ENCODE measurements at places on chromosomes 2 and 18. TPM values are rescaled to one million over a fixed set of nuclear protein-coding genes. Genes with fewer than 3 reads are reported as not detected.

Gene GALM
- 12.4 TPM for total RNA-seq

Gene DUSP19
- 1.0 TPM for total RNA-seq

GRCh38 chr2:121429119-121429903 lies 101.4 kb upstream of the RNU4ATAC start:
- H3K4me3 ChIP-seq, result no peak overlapping the region
- H3K27ac ChIP-seq, result no peak overlapping the region
- H3K4me1 ChIP-seq, result no peaks in the 10 kb centered on the region
- no peaks in the 10 kb centered on the region for H3K27me3 ChIP-seq
- H3K36me3 ChIP-seq, result peaks cover 54% of the 10 kb centered on the region
- DNase-seq, result no peak

Gene ELAC1
- 10.0 TPM for total RNA-seq

DNA sequence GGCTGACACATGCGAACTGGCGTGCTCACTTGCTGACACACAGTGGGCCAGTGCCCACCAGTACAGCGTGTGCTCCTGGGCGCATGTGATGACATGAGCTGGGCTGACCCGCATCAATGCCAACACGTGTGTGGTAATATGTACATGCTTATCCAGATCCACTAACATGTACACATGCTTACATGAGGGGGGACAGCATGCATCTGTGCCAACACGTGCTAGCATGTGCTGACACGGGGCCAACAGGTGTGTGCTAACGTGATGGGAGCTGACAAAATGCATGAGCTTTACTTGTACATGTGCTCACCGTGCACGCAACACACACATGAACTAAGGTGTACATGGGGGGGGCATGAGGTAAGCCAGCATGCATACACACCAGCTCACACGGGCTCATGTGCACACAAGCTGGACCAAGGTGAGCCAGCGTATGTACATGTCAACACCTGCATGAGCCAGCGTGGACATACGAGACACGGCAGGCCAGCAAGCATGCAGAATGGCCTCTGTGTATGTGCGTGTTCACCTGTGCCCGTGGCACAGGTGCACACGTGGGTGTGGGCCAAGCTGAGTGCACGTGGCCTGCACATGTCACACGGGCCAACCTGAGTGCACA lies 28.5 kb downstream of the GPC1 start:
- H3K27ac ChIP-seq, result no peak overlapping the region
- no peak for DNase-seq
- H3K27me3 ChIP-seq, result no peaks in the 10 kb centered on the region
- no peaks in the 10 kb centered on the region for H3K36me3 ChIP-seq
- no peak overlapping the region for H3K4me3 ChIP-seq
- H3K4me1 ChIP-seq, result no peaks in the 10 kb centered on the region

- H3K27me3 ChIP-seq, result no peaks in the 10 kb centered on the region
- no peak for DNase-seq
- H3K27ac ChIP-seq, result no peak overlapping the region
- H3K36me3 ChIP-seq, result no peaks in the 10 kb centered on the region
- no peaks in the 10 kb centered on the region for H3K4me1 ChIP-seq
- no peak overlapping the region for H3K4me3 ChIP-seq
These were observed 1080.0 kb downstream of the DSC3 start for GRCh38 chr18:29962579-29962978.

DNA sequence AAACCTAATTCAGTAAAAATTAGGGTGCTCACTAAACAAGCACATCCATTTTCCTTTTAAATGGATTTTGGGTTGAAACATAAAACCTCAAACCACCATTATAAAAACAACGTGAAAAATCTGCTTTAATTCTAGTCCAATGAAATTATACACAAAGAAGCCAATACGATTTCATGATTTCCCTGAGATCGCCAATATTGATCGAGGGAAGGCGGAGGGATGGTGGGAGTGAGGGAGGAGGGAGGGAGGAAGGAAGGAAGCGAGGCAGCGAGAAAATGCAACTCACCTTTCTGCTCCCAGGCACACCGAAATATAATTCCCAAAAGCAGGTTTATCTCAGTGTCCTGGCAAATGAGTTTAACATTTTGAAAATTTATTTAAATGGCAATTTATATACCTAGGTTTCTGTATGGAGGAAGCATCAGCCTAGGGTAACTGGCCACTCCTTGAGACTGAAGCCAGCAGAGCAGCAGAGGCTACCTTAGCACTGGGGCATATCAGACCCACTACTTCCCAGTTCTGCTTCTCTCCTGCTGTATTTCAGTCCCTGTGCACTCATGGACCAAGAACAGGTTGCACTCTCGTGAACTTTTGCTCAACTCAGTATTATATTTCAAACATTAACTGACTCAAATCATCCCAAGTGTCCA lies 2.3 kb upstream of the ONECUT2 start:
- DNase-seq, result no peak
- no peaks in the 10 kb centered on the region for H3K36me3 ChIP-seq
- H3K27ac ChIP-seq, result no peak overlapping the region
- peaks cover 85% of the 10 kb centered on the region for H3K27me3 ChIP-seq

GRCh38 chr2:73176205-73176880 lies 26.0 kb upstream of the NOTO start:
- peak overlapping the region; percentile 50 for H3K4me3 ChIP-seq
- peaks cover 10% of the 10 kb centered on the region for H3K27me3 ChIP-seq
- H3K36me3 ChIP-seq, result no peaks in the 10 kb centered on the region
- H3K4me1 ChIP-seq, result peaks cover 30% of the 10 kb centered on the region
- DNase-seq, result peak; percentile 20

GRCh38 chr2:148719941-148720436 lies 75.4 kb downstream of the EPC2 start:
- H3K4me3 ChIP-seq, result no peak overlapping the region
- peaks cover 14% of the 10 kb centered on the region for H3K4me1 ChIP-seq
- H3K36me3 ChIP-seq, result no peaks in the 10 kb centered on the region
- H3K27me3 ChIP-seq, result no peaks in the 10 kb centered on the region
- H3K27ac ChIP-seq, result no peak overlapping the region
- DNase-seq, result no peak

DNA sequence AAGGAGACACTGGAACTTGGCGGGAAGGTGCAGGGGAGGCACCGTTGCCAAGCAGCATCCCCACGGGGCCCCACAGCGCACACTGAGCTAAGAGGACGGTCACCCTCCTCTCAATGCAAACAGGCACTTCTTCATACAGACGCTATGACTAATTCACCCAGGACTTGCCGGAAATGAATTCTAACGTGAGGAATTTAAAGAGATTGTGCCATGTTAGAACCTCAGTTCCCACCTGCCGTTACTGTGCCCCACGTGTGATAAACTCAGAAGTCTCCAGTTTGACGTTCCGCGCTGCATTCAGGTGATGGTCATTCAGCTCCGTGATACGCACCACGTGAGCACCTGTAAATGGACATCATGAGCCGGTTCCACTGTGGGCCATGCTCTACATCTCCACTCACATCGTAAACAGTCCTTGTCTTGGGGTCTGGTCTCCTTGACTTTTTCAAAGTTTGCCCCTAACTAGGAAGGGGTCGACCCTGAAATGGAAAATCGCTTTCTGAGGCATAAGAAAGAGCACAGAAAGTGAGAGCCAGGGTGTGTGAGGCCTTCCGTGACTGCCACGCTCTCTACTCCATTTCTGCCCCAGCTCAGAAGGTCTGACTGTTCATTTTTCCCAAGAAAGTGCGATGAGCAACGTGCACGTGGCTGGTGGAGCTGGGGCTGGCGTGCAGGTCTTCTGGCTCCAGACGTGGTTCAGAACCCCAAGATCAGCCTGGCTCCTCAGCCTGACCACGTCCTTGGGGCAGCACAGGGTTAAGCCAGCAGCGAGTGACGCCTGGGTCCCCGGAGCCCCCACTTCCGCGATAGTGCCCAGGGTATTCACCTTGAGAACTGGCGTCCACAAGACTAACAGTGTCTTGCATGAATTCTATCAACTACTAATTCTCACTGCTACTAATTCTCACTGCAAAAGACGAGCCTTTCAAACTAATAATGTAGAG lies 35.1 kb downstream of the TMEM18 start:
- no peaks in the 10 kb centered on the region for H3K36me3 ChIP-seq
- H3K4me1 ChIP-seq, result no peaks in the 10 kb centered on the region
- H3K4me3 ChIP-seq, result no peak overlapping the region
- DNase-seq, result no peak

Gene NYAP2
- not detected for total RNA-seq

- H3K36me3 ChIP-seq, result no peaks in the 10 kb centered on the region
- peaks cover 15% of the 10 kb centered on the region for H3K27me3 ChIP-seq
- no peak overlapping the region for H3K4me3 ChIP-seq
- H3K27ac ChIP-seq, result no peak overlapping the region
These were observed 691 bp upstream of the THSD7B start for GRCh38 chr2:136764452-136765255.

Gene LTBP1
- 3.5 TPM for total RNA-seq

- no peaks in the 10 kb centered on the region for H3K27me3 ChIP-seq
- no peak for DNase-seq
- no peak overlapping the region for H3K27ac ChIP-seq
- H3K4me1 ChIP-seq, result no peaks in the 10 kb centered on the region
These were observed 168.4 kb upstream of the THUMPD2 start for GRCh38 chr2:39947294-39948015.

Gene PPM1B
- total RNA-seq, result 98.8 TPM

DNA sequence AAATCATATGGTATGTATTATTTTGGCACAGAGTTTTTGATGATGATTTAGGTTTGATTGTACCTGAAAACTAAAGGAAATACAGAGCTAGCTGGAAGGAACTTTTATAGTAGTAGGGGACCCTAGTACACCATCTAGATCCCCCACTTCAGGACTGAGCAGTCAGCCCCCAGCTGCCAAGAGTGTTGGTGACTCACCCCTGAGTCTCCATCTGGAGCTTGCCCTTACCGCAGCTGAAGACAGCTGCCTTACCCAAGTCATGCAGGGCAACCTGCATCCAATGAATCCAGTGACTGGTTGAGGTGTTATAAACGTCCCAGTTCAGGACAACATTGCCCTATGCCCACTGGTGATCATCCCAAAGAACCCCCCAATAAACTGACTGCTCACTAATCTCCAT lies 15.3 kb downstream of the PMS1 start:
- no peak overlapping the region for H3K27ac ChIP-seq
- no peak for DNase-seq
- H3K36me3 ChIP-seq, result peaks cover 39% of the 10 kb centered on the region
- H3K27me3 ChIP-seq, result no peaks in the 10 kb centered on the region

DNA sequence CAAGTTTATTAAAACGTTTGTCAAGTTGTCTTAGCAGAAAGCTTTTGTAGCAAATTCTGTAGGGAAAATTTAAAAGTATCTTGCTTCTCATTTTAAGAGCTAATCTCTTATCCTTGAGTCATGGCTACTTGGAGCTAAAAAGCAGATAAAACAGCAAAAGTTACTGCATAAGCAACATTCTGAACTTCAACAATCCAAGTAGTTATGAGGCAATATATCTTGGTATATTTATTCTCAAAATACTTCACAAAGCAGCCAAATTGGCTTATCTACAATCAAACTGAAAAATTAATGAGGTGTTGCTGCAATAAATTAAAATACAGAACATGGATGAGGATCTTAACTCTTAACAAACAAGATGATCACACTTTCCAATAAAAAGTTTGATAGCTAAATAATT lies 306.5 kb downstream of the PIEZO2 start:
- no peaks in the 10 kb centered on the region for H3K27me3 ChIP-seq
- no peak overlapping the region for H3K27ac ChIP-seq
- H3K4me3 ChIP-seq, result no peak overlapping the region
- H3K36me3 ChIP-seq, result no peaks in the 10 kb centered on the region
- H3K4me1 ChIP-seq, result no peaks in the 10 kb centered on the region
- no peak for DNase-seq

- peaks cover 8% of the 10 kb centered on the region for H3K36me3 ChIP-seq
- no peaks in the 10 kb centered on the region for H3K27me3 ChIP-seq
These were observed 259.8 kb downstream of the STK39 start for GRCh38 chr2:167987558-167987957.

Gene NEUROD1
- not detected for total RNA-seq

Gene DPP10
- total RNA-seq, result not detected

DNA sequence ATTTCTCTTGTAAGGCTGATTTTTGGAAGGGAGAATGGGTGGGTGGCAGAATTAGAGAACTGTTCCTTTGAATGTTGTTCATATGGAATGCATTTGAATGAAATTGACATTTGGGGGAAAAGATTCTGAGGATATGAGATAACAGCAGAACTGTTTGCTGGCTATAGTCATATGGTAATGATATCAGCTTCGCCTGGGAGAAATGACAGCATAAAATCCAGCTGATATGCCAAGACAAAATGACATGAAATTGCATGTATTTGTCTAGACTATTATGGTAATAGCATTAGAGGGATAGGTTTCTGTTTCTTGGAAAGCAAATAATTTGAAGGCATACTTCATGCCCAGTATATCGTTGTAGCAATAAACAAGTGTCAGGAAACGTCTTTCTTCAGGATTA lies 150.8 kb upstream of the SPATS2L start:
- no peaks in the 10 kb centered on the region for H3K36me3 ChIP-seq
- no peaks in the 10 kb centered on the region for H3K4me1 ChIP-seq
- no peak overlapping the region for H3K27ac ChIP-seq
- H3K27me3 ChIP-seq, result no peaks in the 10 kb centered on the region

DNA sequence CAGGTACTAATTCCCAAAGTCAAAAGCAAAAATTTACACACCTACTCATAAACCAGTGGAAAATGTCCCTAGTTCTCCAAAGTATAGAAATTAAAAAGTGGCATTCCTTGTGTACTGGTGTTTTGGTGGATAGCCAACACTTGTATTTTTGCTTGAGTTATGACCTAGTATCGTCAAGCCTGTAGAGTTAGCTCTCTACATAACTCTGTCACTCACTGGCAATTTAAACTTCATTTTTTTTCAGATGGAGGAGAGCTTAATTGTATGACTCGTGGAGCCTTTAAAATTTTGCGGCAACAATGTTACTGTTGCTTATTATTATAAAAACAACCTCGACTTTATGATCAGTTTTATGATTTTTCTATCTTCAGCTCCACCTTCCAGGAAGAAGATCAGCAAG lies 58.7 kb downstream of the ITGB6 start:
- no peaks in the 10 kb centered on the region for H3K36me3 ChIP-seq
- H3K4me1 ChIP-seq, result no peaks in the 10 kb centered on the region
- H3K4me3 ChIP-seq, result no peak overlapping the region

DNA sequence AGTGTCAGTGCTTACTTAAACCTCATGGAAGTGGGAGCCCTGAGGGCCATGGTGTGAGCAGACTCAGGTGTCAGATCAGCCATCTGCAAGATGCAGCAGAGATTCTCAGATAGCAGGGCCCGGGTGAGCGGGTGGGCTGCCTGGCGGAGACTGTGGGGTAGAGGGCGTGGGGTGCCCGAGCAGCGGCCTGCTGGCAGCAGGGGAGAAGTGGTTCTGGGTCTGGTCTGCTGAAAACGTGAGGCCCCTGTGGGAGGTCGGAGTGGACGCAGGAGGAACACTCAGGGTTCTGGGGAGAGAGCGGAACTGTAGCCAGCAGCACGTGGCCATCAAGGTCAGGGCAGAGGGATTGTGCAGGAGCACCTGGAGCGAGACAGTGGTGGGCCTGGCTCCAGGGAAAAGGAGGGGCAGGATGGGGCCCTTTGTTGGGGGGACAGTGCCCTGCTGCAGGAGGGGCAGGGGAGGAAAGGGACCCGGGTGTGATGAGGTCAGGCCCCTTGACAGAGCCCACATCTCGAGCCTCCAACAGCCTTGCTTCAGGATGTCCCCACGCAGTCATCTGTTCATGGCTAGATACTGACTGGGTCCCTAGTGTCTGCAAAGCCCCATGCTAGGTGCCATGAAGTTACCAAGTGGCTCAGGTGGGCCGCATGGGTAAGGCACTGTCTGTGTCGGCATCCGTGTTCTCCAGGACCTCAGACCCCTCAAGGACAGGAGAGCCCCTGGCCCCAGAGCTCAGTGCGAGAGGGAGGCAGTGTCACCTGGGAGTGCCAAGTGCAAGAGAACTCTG lies 2.7 kb upstream of the ESPNL start:
- no peak for DNase-seq
- peaks cover 6% of the 10 kb centered on the region for H3K4me1 ChIP-seq
- H3K4me3 ChIP-seq, result no peak overlapping the region
